Activated naive CD4-positive, alpha-beta T cell treated with anti-CD3 and anti-CD28 coated beads, Interleukin-2, amount 50 U/mL, for 72 hours (primary cell): ENCODE measurements at places on chromosomes 4 and X. TPM values are rescaled to one million over a fixed set of nuclear protein-coding genes. Genes with fewer than 3 reads are reported as not detected.

GRCh38 chr4:181595716-181596115 lies 647.5 kb upstream of the TENM3 start:
- DNase-seq, result no peak

Gene SLC9B1
- total RNA-seq, result 1.4 TPM

Gene ODAPH
- not detected for total RNA-seq

DNA sequence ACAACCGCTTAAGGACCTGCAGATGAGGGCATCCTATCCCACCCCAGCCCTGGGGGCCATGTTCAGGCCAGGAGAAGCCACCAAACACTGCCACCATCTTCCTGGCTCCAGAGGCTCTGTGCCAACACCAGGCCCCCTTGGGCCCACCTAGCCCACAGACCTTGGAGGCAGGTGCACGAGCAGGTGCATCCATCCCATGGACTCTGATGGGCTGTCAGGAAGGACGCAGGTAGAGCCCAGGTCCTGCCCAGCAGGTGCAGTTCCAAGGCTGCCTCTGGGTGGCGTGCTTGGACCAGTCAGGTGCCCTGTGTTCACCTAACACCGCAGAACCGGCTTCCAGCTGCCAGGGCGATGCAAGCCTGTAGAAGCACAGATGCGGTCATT lies 22.8 kb upstream of the PDE6B start:
- DNase-seq, result peak; percentile 63

GRCh38 chrX:63746715-63747114 lies 38.3 kb downstream of the ARHGEF9 start:
- DNase-seq, result no peak

DNA sequence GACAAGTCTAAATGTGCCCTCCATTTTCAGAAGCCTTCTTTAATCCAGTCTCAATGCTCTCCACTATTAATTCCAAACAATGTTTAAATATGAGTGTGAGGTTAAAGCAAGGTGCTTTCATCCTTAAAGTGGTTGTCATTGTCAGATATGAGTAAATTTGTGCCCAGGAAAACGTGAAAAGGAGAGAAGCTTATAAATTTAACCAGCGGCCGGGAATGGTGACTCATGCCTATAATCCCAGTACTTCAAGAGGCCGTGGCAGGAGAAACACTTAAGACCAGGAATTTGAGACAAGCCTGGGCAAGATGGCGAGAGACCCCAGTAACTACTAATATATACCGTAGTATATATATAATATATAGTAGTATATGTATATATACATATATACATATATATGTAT lies 270.0 kb downstream of the ARHGAP24 start:
- DNase-seq, result no peak

DNA sequence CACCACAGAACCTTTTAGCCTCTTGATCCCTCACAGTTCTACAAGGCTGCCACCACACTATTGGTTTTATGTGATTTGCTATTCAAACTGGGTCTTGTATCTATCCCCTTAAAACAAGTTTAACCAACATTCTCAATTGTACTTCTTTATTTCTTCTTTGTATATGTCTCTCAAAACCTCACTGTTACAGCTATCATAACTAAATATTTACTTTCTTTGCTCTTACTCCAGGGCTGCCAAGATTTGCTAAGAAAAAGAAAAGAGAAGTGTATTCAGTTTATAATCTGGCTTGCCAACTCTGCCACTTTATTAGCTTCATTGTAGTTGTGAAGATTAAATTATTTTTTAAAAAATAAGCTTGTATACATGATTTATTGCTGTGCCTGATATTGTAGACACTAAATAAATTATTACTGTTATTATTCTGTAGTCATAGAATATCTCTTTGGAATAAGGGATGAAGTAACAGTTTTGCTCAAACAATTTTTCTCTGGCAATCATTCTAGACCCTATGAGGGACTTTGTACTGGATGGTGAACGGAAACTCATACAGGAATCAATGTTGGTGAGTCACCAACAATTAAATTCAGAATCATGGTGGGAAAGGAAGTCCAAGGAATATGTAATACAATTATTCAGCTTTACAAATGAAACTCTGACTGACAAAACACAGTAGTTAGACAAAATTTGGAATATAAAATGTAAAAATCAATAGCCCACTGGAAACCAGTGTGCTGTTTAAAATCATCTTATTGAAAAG lies 127.1 kb upstream of the DCAF8L1 start:
- DNase-seq, result no peak

DNA sequence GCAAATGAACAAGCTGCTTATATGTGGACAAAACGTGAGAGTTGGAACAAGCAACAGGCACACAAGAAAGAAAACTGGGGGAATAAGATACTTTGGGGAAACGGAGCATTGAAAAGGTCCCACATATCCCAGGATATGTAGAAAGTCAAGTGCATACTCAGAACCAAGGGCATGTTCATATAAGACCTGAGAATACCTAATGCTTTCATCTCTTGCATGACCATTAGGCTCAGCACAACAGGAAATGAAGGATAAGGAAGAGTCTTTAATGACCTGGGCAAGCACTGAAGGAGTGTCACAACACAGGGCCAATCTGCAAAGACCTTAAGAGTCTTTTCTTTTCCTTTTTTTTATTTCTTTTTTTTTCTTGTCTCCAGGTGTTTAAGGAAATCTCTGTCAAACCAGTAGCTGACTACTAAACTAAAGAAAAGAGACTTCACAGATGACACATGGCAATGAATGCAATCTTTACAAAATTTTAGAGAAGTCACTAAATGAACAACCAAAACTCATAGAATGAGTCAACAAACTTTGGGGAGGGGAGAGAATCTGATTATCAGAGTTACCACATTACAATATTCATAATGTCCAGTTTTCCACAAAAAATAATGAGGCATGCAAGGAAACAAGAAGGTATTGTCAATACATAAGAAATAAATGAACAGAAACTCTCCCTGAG lies 67.9 kb upstream of the STK26 start:
- DNase-seq, result no peak

GRCh38 chr4:8072235-8072968 lies 86.2 kb downstream of the ABLIM2 start:
- no peak for DNase-seq

DNA sequence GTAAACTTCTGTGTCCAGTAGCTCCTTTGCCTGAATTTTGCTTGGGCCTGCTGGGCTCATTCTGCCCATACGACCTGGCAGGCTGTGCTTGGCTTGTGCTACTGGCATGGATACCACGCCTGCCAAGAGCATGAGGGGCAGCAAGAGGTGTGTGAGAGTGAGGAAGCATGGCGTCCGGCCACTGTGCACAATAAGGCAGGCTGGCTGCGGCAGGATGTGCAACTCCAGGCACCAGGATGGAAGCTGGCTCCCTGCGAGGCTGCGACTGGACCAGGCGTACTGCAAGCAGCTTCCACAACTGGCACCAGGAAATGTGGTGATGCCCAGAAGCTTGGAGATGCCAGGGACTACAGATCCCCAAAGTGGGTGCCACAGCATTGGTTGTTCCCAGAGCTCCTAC lies 709.3 kb downstream of the PCDH18 start:
- no peak for DNase-seq

Gene BEX5
- 4.3 TPM for total RNA-seq

GRCh38 chr4:110163327-110164069 lies 34.9 kb downstream of the ELOVL6 start:
- no peak for DNase-seq

GRCh38 chr4:109160494-109160893 lies 142.0 kb downstream of the COL25A1 start:
- DNase-seq, result no peak

DNA sequence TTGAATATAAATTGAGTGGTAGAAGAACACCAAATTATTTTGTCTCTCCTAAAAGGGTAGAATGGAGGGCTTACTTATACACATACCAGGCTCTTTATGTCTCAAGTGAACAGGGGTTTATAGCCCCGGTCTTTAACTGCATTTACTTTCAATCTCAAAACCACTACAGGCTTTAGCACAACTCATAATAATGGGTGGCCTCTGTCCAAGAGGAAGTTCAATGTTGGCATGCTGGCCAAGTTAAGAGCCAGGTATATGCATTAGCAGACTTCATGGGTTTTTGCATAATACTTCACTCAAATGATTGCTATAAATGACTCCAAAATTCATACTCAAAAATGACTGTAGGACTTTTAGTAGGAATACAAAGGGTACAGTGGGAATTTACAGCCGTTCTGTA lies 118.5 kb upstream of the OTUD4 start:
- DNase-seq, result no peak

DNA sequence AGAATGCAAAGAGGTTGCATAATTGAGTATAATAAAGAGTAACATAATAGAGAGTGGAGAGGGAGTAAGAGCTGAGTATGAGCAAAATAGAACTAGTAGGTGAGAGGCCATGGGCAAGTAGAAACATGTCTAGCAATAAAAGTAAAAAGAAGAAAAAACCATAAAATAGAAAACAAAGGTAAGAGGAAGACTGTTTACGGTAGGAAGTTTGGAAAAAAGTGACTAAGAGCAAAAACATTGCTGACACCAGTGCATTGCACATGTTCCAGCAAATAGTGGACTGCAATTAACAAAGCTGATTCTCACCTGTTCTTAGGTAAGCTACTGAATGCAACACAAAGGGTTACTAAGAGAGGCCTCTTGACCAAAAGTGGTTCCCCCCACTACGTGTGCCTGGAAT lies 202.9 kb downstream of the TEX13A start:
- no peak for DNase-seq
